Right renal pelvis (tissue), 4 donors: ENCODE measurements at places on chromosomes 2 and 18. TPM values are rescaled to one million over a fixed set of nuclear protein-coding genes. Genes with fewer than 3 reads are reported as not detected.

The ANKRD29 gene
- 0.83 TPM for polyA plus RNA-seq

DNA sequence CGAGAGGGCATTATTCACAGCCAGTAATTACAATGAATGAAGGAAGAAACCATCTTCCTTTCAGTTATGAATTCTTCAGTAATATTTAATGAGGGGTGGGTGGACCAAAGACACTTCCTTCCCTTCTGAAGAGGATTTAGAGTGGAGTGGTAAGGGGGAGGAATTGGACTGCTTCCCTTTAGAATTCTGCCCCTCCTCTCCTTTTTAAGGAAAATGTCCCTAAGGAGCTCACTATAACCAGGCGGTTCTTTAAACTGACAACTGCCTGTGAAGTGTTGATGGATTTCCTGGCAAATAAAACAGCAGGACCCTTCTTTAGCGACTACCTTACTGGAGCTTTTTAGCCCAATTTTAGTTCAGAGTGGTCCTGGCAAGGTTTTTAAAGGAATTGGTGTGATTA is 86.4 kb downstream of the LIMS1 start:
- no peak for DNase-seq

- no peak for DNase-seq
These were observed 366.8 kb downstream of the TGIF1 start for GRCh38 chr18:3816610-3817363.

DNA sequence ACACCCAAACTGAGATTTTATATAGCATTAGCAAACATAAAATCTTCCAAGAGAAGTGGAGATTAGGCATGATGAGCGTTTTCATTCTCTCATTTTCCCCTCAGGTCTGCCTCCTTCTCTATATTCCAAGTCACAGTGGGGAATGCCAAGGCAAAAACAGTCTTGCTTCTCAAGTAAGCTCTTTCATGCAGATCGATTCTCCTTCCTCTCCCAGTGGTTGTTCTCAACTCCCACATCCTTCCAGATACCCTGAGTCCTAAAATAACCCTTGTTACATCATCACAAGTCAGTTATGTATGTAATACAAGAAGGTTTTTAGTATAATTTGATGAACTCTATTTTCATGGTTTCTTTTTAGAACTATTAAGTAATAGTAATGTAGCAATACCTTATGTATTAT is 150.6 kb downstream of the TXNL1 start:
- no peak for DNase-seq

GRCh38 chr2:176268976-176269318 is 295 bp upstream of the MTX2 start:
- DNase-seq, result no peak

GRCh38 chr2:143901185-143901842 is 618.6 kb downstream of the ZEB2 start:
- DNase-seq, result no peak

- no peak for DNase-seq
These were observed 93.2 kb downstream of the SOCS6 start for GRCh38 chr18:70382017-70382416.

DNA sequence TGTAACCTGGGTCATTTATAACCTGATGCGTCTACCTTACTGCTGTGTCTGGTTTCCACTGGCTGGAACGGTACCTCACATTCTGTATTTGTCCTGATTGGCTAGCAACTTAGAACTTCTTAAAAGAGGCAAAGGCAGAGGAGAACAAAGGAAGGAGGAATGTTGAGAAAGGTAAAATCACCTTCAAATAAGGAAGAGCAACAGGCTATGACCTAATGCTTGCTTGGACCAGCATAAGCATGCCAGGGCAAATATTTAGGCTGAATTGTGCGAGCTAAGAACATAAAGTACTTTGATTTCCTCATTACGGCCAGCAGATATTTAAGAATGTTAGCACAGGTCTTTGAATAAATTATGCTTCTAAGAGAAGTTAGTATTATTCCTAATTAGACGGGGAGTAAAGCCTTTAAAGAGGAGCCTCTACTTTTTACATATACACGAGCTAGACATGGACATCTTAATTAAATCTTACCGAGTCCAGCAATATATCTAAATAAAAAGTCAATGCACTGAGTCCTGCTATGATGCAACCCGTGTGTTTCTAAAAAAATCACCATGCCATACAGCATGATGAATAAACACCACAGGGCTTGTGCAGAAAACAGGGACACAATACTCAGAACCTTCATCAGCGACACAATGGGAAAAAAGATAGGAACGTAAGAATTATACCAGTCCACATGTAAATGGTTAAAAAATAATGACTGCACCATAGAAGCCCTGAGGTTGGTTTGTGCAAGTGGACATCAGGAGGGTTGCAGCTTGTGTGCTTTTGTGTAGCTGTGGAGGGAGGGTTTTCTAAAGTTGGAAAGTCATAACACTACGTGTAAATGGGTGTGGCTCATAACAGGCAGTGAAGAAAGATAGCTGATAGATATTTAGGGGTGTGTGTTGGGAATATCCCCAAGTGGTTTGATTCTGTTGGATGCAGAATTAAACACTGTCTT is 14.2 kb downstream of the SEPTIN2 start:
- no peak for DNase-seq

DNA sequence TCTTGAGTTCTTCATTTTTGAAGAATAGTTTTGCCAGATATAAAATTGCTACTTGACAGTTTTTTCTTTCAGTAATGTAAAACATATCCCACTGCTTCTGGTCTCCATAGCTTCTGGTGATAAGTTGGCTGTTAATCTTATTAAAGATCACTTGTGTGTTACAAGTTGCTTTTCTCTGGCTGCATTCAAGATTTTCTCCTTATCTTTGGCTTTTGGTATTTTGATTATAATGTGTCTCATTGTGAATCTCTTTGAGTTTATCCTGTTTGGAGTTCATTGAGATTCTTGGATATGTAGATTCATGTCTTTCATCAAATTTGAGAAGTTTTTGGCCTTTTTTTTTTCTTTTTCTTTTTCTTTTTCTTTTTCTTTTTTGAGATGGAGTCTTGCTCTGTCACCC is 20.2 kb upstream of the ADNP2 start:
- no peak for DNase-seq

- no peak for DNase-seq
These were observed at the start of gene PHLPP1 for GRCh38 chr18:62715436-62715758. TSS of gene PHLPP1 (plus strand) at chr18:62715541. CDS start at chr18:62715684, 143 bp downstream.

GRCh38 chr2:65918760-65919187 is 486.4 kb upstream of the SPRED2 start:
- no peak for DNase-seq

DNA sequence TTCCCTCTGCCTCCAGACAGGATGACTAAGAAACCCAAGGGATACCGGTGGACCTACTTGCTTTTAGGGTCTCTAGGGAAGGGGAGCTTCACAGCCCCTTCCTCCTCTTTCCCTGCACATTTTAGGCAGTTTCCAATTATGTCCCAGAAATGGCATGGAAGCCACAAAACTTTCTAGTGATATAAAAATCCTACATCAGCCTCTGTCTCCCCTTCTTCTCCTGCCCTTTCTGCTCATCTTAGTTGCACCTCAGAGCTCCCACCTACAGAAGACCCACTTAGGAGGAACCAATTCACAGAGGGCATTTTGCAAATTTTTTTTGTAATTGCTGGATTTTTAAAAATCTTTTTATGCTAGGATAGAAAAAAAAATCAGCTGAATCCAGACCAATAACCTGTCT is 263.1 kb downstream of the TNS1 start:
- DNase-seq, result no peak

The RAB6C gene
- polyA plus RNA-seq, result 1.2 TPM

GRCh38 chr2:46538393-46538792 is 59.0 kb downstream of the TMEM247 start:
- no peak for DNase-seq

DNA sequence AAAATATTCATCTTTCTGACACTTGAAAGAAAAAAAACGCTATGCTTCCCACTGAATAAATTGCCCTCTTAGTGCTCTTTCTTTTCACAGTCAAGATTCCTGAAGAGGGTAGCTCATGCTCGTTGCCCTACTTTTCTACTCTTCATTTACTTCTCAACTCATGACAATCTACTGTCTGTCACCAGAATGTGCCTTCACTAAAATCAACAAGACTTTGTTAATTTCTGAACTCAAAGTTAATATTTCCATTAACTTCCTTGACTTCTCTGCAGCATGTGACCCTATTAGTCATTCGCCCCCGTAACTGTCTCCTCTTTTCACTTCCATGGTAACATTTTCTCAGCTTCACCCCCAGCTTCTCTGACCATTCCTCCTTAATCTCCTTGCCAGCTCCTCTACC is 98.9 kb upstream of the MAPRE2 start:
- DNase-seq, result no peak

- DNase-seq, result no peak
These were observed 3.7 kb downstream of the HDAC4 start for GRCh38 chr2:239396881-239397681.

The DPP4 gene
- 89.9 TPM for polyA plus RNA-seq

DNA sequence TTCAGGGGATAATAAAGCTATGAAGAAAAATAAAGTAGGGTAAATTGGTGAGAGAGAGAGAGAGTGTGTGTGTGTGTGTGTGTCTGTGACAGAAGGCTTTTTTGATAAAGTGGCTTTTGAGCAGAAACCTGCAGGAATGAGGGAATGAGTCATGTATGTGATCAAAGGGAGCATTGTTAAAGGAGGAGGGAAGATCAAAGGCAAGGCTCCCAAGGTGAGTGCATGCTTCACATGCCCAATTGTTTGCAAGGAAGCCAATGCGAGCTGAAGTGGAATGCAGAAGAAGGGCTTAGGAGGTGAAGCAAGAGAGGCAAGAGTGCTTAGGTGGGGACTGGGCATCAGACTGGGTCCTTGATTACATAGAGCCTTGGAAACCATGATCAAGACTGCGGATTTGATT is 96.8 kb downstream of the DNAH6 start:
- no peak for DNase-seq

- DNase-seq, result no peak
These were observed 88.8 kb downstream of the LRP1B start for GRCh38 chr2:142041996-142042395.

DNA sequence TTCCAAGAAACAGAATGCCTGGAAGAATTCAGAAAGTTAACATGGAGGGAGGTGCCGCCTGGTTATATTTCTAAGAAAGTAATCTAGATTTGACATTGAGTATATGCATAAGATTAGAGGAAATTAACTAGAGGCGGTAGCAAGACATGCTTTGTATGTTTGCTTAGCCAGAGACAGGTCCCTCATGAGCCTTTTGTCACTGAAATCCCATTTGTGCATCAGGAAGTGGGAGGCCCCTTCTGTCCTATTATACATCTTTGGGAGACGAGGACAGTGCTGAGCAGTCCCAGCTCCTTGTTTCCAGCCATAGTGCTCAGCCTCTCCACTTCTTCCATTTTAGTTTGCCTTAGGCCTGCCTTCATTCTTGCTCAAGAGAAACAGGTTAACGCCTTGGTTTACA is 115.4 kb upstream of the LHCGR start:
- no peak for DNase-seq

DNA sequence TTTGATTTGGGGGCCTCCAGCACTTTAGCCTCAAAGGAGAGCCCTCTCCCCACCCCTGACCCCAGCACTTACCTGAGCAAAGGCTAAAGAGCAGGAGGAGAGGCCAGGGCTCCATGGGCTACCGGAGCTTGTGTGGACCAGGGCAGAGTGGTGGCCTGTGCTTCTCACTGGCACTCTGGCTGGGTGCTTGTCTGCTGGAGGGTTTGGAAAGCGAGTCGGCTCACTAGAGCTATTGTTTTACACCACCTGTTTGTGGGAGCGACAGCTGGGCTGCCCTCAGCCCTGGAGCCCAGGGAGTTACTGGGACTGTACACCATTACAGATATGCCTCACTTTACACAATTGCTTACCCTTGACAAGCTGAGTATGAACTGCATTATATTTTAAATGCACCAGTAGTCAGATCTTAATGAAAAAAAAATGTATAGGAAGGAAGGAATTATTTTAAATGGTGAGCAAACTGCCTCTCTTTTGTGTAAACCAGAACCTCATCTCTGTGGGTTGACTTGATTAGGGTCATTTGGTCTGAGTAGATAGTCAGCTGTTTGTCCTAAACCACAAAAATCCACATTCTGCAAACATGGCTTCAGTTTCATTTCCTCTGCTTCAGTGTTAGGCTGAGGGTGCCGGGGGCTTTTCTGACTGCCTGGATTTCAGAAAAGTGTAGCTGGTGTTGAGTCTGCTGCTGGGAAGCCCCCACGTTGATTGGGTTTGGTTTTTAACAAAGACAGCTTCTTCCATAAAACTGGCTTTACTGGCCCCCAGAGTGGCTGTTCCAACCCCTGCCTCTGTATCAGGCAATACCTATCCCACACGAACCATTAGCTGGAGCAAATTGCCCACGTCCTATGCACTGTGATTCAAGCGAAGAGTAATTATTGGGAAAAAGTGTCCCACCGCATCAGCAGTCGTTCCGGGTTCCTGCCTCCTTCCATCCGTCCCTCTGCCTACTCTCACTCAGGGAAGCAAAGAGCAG is at the start of gene CHRNA1:
Gene CHRNA1, minus strand, starts transcription at position 193 of the 976 bp plus-strand sequence. Its CDS starts 78 bp downstream, at position 115.
- DNase-seq, result no peak

The RUFY4 gene
- polyA plus RNA-seq, result 0.08 TPM

DNA sequence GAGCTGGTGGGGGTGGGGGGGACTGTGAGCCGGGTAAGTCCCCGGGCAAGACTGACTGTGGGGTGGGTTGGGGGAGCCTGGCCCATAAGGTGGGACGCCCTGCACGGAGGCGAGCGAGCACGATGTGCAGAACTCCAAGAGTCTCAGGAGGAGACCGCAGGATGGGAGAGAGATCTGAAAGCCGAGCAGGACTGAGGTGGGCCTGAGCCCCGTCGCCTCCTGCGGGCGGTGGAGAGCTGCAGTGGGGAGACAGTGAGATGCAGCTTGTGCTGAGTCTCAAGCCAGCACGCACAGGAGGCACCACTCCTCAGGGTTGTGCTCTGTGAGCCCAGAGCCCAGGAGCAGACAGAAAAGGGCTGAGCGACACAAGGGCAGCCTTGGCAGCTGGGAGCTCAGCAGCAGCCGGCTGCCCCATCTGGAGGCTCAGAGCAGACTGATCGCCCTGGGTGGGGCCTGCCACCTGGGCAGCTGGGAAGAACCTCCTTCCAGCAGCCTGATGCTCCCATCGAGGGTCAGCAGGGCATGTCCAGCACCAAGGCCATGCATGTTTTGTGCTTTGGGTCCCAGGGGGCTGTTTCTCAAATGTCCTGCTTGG is 15.9 kb downstream of the ARHGEF4 start:
- no peak for DNase-seq

- DNase-seq, result no peak
These were observed 565.5 kb downstream of the CCDC85A start for GRCh38 chr2:56749152-56749752.

- no peak for DNase-seq
These were observed 43.6 kb downstream of the MCFD2 start for GRCh38 chr2:46871976-46872381.

The FASTKD2 gene
- 37.5 TPM for polyA plus RNA-seq

- no peak for DNase-seq
These were observed 11.6 kb downstream of the TRPM8 start for GRCh38 chr2:233928594-233929351.

The NT5C1B gene
- 0.86 TPM for polyA plus RNA-seq

GRCh38 chr2:141029428-141030078 is 1101.3 kb downstream of the LRP1B start:
- no peak for DNase-seq

- no peak for DNase-seq
These were observed 130.0 kb upstream of the MC4R start for GRCh38 chr18:60502591-60502990.

The ADAM23 gene
- polyA plus RNA-seq, result 5.7 TPM

The NR4A2 gene
- polyA plus RNA-seq, result 0.53 TPM
